Neural crest cell (in vitro differentiated cells): ENCODE measurements at places on chromosomes 1 and 21. TPM values are rescaled to one million over a fixed set of nuclear protein-coding genes. Genes with fewer than 3 reads are reported as not detected.

FMO4 gene
- total RNA-seq: 0.77 and 0.86 TPM in 2 replicates

PM20D1 gene
- not detected in 2 replicates for total RNA-seq

LRRC53 gene
- total RNA-seq: not detected in 2 replicates

CYYR1 gene
- total RNA-seq: 18.2 and 20.1 TPM in 2 replicates

GRCh38 chr1:201327687-201328240 is 44.5 kb downstream of the PKP1 start:
- peaks cover 4% of the 10 kb centered on the region for H3K4me1 ChIP-seq
- H3K27me3 ChIP-seq: no peaks in the 10 kb centered on the region
- DNase-seq: no peak
- no peaks in the 10 kb centered on the region for H3K36me3 ChIP-seq

- no peaks in the 10 kb centered on the region for H3K27me3 ChIP-seq
- H3K4me3 ChIP-seq: no peak overlapping the region
- no peak for DNase-seq
Observed at GRCh38 chr1:11841245-11842153, 6.1 kb downstream of the NPPA start.

- no peaks in the 10 kb centered on the region for H3K27me3 ChIP-seq
- H3K4me1 ChIP-seq: peaks cover 19% of the 10 kb centered on the region
- H3K36me3 ChIP-seq: peaks cover 2% of the 10 kb centered on the region
- H3K4me3 ChIP-seq: no peak overlapping the region
- H3K27ac ChIP-seq: no peak overlapping the region
Observed at GRCh38 chr1:100868364-100868995, 26.2 kb downstream of the EXTL2 start.
